ENCODE measurements at places on chromosomes 5 and 9.

DNA sequence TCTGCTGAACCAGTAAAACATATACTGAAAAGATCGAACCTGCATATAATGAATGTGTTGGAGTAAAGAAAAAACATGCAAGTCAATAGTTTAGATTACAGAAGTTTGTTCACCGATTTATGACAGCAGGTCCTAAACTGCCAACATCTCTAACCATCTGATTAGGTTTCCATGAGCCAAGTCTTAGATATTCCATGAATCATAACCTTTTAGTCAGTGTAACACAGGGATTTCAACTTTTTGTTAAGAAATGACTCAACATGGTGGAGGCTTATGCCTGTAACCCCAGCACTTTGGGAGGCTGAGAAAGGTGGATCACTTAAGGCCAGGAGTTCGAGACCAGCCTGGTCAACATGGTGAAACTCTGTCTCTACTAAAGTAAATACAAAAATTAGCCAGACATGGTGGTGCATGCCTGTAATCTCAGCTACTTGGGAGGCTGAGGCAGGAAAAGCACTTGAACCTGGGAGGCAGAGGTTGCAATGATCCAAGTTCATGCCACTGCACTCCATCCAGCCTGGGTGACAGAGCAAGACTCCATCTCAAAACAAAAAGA lies 38.7 kb downstream of the APC start:
- DNase-seq: no peak

DNA sequence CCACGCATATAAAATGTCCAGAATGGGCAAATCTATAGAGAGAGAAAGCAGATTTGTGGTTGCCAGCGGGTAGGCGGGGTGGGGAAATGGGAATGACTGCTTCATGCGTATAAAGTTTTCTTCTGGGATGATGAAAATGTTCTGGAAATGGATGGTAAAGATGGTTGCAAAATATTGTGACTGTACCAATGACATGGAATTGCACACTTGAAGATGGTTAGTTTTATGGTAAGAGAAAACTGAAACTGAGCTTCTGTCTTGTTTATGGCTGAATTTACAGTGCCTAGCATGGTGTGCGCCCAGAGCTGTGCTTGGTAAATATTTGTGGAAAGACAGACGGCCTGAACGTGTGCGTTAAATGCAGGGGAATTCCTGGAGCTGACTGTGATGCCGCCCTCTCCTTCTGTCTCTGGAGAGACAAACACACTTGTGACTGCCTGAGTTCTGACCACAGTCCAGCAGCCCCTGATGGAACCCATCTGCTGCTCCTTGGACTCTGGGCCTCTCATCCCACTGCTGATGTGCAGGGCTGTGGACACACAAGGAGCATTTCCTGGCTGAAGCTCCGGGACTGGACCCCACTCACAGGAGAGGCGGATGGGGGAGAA lies 8.6 kb upstream of the PTGES start:
- peak; percentile 68 for DNase-seq

DNA sequence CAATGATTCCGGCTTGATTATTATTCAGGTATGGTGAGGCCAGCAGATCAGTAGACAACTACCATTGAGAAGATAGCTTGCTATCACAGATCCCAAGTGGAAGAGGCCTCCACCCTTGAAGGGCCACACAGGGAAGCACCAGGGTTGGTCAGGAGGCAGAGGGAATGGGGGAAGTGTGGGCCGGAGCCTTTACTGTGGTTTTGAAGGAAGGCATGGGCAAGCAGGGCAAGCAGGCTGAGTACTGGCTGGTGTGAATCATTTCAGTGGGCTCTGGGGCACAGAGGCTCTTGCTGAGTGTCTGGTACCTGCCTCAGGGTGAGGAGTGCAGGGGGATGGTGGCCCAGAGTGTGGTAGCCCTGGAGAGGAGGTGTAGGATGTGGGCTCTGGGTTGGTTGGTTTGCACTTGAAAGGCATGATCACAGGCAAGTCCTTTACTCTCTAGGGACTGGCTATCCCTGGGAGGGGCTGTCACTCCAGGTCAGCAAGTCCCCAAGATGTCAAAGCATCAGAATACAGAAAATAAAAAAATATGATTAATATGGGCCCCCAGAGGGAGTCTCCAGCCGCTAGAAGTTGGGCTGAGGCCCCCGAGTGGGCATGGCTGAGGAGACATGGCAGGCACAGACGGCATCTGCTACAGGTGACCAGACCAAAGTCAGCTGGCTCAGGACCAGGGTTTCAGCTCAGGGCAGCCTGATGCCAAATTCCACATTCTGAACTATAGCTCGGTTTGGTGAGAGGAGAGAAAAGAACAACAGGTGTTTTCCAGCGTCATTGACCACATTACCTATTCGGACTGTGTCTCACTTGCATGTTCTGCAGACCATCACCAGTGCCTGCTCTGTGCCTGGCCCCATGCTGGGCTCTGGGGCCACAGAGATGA lies 9.7 kb upstream of the SUSD3 start:
- no peak for DNase-seq

DNA sequence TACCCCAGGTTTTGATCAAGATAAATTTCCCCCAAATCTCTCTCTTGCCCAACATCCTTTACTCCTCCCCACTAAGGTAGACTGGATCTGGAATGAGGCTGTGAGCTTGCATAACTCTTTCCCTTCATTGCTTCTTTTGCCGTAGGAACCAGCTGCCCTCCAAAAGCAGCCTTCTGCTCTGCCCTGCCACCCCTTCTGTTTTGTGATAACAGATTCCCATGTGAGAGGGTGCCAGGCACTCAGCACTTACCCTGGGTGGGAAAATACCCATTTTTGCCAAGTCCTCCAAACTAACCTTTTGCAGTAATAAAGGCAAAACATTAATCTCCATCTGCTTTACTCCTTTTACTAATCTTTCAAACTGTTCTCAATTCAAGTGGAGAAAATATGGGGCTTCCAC lies 182.6 kb downstream of the ASTN2 start:
- no peak for DNase-seq

GRCh38 chr5:67179697-67180361 lies 16.8 kb downstream of the CD180 start:
- no peak for DNase-seq

DNA sequence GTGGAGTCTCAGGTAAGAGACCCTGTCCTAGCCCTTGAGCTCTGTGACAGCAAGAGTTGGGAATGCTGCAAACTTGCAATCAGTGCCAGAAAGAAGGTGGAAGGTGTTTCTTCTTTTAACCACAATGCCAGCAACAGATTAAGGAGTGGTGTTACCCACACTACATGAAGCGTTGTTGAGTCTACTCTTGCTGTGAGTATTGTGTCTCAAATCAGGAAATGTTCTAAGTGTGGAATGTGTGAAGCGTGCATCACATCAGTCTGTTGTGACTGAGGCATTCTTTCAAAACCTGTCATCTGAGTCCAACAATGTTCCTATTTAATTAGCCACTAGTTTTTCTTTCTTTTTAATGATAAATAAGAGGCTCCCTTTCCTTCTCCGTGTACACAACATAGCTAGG lies 2.9 kb upstream of the LURAP1L start:
- DNase-seq: no peak

DNA sequence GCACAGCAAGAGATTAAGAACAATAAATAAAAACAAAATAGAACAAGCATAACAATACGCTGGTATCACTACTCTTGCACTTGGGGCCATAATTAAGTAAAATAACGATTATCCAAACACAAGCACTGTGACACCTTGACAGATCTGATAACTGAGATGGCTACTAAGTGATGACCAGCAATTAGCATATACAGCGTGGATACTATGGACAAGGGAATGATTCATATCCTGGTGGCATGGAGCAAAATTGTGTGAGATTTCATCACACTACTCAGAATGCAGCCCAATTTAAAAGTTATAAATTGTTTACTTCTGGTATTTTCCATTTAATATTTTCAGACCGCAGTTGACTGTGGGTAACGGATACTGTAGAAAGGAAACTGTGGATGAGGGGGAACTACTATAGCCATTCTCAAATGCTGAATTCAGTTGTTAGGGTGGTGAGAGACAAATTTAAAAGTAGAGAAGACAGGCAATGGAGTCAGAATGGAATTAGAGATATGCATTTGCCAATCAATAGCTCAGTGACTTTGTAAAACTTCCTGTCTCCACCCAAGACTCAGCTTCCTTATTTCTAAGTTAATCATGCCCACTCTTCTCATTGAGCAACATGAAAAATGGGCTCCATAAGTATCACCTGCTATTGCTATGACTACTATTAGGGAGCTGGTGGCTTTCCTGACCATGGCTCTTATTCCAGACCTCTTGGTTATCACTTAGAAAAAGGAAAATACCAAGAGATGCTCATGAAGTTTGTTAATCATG lies 300.8 kb downstream of the TRIM32 start:
- DNase-seq: no peak

DNA sequence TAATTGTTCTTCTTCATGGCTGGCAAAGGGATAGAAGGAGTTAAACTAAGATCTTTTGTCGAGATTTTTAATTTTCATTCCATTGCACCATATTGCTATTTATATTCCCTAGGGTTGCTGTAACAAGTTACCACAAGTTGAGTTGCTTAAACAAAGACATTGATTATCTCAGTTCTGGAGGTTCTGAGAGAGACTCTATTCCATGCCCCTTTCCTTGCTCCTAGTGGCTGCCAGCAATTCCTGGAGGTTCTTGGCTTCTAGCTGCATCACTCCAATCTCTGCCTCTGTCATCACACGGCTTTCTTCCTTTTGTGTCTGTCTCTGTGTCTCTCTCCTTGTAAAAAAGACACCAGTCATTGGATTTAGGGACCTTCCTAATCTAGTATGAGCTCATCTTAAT lies 136.6 kb upstream of the DAB2 start:
- DNase-seq: no peak

DNA sequence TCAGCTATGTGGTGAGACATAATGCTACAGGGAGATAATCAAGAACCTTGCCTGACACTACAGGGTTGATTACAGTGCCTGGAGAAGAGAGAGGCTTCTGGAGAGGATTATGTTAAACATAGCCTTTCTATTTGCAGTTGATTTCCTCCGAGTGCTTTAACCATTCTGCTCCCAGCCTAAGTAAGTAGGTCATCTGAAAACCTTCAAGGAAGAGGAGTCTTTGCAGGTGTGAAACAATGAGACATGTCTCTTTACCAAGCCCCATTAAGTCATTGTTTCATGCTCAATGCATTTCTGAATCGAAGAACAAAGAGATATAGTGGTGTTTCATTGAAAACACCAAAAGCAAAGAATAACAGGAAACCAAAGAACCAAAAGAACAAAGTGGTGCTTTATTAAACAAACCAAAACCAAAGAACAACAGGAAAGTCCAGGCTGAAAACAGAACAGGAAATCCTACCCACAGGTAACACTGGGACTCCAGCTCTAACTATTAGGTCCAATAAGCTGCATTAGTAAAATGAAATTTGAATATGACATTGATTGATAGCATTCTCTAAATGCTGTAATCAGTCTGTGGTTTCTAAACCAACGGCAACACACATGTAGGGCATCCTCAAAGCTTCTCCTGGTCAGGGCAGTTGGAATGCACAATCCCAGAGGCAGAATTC lies 113.3 kb upstream of the SPATA31D4 start:
- no peak for DNase-seq

GRCh38 chr5:25515525-25515924 lies 870.7 kb upstream of the CDH10 start:
- DNase-seq: no peak

DNA sequence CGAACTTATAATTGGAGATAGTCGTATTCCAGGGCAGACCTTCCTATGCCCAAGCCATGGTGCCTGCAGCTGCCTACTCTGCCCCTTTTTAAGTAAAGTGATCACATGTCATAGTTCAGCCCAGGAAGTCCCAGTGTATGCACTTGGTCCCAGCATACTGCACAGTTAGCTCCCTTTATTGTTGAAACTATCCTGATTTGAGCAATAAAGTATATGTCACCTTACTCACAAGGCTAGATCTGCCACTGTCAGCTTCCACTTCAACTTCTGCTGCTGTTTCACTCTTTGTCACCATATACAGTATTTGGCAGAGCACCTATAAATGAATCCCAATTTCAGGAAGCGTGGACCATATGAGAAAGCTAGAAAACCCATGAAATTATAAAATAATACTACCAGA lies 103.8 kb upstream of the PTGER4 start:
- no peak for DNase-seq

DNA sequence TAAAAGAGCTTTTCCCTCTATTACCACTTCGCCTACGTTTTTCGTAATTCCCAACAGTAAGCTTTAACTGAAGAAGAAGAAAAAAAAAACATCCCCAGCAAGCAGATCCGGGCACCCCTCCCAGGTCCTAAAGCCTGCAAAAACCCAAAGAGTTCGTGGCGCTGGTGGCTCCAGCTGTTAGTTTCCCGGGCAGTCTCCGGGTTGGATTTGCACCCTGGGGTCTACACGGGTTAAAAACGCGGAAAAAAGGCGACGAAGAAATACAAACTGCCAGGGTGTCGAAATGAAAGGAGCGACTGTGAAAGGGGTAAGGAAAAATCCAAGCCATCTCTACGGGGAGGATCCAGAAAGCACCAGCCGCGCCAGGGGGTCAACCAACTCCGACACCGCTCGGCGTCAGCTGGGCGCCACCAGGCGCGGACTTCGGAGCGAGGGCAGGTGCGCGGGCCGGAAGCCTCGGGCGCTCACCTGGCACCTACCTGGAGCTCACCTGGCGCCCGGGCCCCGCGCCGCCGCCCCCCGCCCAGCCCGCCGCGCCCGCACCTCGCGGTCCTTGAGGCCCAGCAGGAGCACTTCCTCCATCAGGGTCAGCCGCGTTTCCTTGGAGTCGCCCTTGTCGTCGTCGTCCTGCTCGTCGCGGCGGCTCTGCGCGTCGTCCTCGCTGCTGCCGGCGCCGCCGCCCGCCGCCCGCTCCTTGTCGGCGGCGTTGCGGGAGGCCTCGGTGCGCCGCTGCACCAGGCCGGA lies 680 bp downstream of the GOLPH3 start:
- DNase-seq: peak; percentile 57

DNA sequence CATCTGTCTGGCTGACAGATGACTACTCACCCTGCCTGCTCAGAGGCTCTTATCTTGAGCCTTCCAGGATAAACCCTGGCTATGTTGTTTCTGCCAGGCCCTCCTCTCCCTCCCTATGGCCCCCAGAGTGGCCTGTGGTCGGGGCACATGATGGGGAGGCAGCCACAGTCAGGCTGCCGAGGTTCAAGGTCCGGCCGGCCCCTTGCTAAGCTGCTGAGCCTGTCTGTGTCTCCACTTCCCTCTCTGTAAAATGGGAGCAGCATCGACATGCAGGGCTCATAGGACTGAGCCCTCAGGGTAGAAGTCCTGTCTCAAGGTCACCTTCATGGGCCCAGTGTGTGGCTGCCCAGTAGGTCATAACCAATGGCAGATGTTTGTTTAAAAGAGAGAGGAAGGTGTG lies 28.5 kb downstream of the WNK2 start:
- DNase-seq: no peak

- DNase-seq: no peak
Observed at GRCh38 chr5:176750144-176750543, 60.2 kb upstream of the UNC5A start.
